NCI-H345 (cell line): ENCODE measurements at places on chromosomes 6 and 20.

DNA sequence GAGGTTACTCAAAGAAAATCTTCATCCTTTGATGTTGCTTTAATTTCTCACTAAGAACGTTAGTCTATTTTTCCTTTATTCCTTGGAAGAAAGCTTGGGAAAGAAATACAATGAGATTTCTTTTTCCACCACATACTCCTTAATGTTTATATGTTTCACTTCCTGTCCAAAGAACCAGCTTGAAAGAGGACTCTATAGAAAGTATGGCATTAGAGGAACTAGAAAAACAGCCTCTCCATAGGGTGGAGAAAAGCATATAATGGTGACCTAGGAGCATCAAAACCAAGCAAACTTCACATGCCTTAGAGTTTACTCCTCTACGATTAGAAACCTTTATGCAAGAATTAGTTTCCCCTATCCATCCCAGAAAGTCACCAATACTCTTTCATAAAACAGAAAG lies 131.1 kb downstream of the OPRM1 start:
- DNase-seq, result no peak

GRCh38 chr6:106591111-106591825 lies 38.0 kb downstream of the RTN4IP1 start:
- no peak for DNase-seq

- DNase-seq, result no peak
Measured at GRCh38 chr6:63804381-63804956, 168.9 kb downstream of the PHF3 start.

DNA sequence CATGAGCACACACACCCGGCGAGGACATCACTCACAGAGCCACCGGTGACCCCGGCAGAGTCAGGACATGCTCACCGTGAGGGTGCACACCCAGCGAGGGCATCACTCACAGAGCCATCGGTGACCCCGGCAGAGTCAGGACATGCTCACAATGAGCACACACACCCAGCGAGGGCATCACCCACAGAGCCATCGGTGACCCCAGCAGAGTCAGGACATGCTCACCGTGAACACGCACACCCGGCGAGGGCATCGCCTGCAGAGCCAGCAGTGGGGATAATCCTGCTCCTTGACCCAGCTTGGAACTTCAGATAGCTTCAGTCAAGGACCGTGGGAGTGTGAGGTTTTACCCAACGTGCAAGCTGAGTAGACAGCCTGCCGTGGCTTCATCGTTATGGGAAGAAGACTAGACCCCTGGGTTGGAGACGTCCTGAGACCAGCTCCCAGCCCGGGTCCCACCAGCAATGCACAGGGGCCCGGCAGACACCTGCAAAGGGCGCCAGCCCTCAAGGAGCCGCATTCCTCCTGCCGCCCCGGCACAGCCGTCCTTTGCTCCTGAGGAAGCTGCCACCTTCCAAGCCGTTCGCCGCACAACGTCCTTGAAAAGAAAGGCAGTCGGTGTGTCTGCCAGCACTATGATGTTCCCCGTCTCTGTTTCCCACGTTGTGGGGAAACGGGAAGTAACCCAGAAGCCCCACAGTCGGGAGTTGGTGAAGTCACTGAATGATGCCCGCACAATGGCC lies 192.3 kb downstream of the DLL1 start:
- no peak for DNase-seq

- no peak for DNase-seq
Measured at GRCh38 chr6:41691426-41692079, 43.9 kb downstream of the TFEB start.

GRCh38 chr6:157173776-157174175 lies 149.5 kb downstream of the TMEM242 start:
- no peak for DNase-seq

- DNase-seq, result no peak
Measured at GRCh38 chr6:24882295-24882694, 53.5 kb downstream of the RIPOR2 start.

GRCh38 chr6:68447112-68447511 lies 188.0 kb upstream of the ADGRB3 start:
- no peak for DNase-seq

- DNase-seq, result no peak
Measured at GRCh38 chr20:18252597-18253451, 35.5 kb upstream of the ZNF133 start.

DNA sequence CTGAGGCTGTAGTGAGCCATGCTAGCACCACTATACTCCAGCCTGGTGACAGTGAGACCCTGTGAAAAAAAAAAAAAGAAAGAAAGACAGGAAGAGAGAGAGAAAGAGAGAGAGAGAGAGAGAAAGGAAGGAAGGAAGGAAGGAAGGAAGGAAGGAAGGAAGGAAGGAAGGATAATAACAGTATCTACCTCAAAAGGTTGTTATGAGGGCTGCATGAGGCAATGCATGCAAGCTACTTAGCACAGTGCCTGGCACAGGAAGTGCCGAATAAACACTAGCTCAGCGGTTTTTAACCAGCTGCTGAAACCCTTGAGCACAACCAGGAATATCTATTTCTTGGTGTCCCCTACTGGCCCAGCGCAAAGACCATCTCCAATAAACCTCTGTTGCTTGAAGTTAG lies 62.3 kb upstream of the TBC1D7 start:
- no peak for DNase-seq

GRCh38 chr6:111468329-111469012 lies 14.5 kb downstream of the REV3L start:
- no peak for DNase-seq

GRCh38 chr20:62778601-62779416 lies 17.5 kb upstream of the MRGBP start:
- no peak for DNase-seq

- DNase-seq, result no peak
Measured at GRCh38 chr6:80280262-80281010, 174.0 kb downstream of the BCKDHB start.

DNA sequence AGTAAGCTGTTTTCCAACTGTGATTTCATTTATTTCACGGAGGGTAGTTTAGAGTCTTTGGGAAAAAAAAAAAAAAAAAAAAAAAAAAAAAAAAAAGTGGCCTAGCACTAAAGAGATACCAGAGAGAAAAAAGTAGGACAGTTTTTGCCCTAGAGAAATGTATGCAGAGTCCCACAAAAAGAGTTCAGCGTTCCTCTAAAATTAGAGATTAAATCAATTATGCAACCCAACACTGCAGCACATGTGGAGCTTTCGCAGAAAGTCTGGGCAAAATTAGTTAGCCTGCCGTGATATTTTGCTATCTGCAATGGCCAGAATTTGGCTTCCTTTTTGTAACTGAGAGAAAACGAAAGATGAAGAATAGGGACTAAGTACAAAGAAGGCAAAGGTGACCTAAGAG lies 309.8 kb downstream of the PKHD1 start:
- no peak for DNase-seq

- DNase-seq, result no peak
Measured at GRCh38 chr6:14466278-14466677, 348.7 kb downstream of the CD83 start.

GRCh38 chr6:71392276-71392675 lies 103.7 kb downstream of the OGFRL1 start:
- DNase-seq, result no peak

- DNase-seq, result no peak
Measured at GRCh38 chr6:158868890-158869825, 50.0 kb upstream of the EZR start.

GRCh38 chr20:63129991-63130657 lies 85.8 kb downstream of the YTHDF1 start:
- DNase-seq, result no peak

DNA sequence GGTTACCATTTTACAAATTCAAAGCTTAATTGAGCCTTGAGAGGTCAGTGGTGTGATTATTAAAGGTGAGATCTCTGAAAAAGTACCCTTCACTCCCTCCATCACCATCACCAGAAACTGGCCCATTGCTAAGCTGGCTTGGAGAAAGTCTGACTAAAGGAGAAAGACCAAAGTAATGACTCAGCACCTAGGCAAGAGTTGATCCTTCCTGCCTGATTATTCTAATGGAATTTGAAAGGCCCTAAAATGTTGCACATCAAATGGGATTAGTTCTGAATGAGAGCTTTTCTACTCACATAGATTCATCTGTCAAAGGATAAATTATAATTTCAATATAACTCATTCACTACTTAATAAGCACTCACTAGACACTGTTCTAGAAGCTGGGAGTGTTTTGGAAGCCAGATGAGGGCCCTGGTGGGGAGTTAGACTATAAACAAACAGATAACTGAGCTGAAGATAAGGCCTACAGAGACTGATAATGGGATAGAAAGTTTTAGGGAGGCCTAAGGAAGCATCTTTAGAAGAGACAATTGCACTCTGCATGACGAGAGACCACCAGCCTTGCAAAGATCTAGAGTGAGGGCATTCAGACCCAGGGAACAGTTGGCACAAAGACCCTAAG lies 366.7 kb downstream of the SYNE1 start:
- no peak for DNase-seq

DNA sequence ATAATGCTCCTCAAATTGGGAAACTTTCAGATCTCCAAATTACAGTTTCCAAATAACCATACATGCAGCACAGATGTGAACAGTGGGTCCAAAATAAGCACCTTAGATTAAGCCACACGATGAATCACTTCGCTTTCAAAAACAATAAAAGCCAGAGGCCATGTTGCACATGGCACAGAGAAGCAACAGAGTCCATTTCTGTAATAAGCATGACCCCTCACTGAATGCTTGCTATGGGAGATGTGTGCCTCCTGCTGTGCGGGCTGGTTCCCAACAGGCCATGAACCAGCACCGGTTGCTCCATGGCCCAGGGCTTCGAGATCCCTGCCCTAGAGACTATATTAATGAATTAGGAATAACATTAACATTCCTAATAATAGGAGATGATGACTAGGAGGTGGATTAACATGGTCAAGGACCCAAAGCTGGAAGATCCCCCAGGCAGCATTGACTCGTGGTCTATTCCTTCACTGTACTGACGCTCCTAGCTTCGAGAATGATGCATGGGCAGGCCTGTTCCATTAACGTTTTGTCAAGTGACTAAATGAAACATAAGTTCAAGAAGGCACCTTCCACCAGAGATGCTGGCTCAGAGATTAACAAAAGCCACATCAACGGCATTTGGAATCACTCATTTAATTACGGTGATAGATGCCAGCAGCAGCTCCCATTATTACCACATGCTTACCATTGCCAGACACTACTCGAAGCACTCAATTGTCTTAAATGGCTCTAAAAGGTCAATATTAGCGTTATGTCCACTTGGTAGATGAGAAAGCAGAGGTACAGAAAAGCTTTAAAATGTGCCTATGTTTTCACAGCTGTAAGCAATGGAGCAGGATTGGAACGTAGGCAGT lies 470.6 kb upstream of the AGPAT4 start:
- no peak for DNase-seq

DNA sequence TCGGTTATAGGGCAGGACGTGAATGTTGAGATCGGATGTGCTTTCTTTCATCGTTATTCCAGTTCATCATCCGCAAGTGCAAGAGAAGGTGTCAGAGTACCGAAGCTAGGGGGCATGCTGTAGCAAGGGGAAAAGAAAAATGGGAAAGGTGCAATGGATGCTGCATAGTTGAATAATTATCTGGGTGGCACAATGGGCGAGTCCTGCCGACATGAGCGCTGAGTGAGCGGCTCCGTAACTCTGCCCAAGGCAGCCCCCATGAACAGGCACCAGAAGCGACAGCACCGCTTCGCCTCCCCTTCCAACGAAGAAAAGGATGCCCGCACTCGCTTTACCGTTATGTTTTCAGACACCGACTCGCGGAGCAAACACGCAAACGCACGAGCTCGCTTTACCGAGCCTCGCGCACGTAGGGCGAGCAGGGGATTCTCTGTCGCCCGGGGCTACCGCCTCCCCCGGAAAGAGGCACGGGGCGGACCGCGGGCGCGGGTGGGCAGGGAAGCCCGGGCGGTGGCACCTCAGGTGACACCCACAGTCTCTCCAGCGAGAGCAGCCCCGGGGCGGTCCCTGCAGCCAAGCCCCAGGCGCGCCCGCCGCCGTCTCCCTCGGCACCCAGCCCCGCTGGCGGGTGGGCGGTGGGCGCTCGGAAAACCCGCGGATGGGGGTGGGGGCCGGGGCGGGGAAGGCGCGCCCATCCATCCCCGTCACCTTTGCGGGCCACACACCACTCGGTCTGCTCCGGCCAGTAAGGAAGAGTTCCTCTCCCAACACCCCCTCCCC lies 654 bp downstream of the WASF1 start:
- peak; percentile 85 for DNase-seq

DNA sequence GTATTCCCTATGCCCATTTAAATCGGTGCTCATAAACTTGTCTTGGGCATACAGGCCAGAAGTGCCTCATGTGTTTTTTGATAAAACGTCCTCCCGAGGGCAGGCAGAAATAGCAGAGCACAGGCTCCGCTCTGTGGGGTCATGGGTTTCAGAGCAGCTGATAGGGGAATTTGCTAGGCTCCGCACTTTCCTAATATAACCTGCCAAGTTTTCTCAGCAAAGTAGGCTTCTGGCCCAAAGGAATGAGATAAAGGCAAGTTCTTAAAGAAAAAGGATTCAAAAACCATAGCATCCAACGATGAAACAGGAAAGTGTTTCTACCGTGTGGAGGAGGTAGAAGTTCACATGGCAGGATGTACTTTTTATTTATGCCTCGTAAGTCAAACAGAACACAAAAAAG lies 69.8 kb upstream of the RALGAPA2 start:
- no peak for DNase-seq

DNA sequence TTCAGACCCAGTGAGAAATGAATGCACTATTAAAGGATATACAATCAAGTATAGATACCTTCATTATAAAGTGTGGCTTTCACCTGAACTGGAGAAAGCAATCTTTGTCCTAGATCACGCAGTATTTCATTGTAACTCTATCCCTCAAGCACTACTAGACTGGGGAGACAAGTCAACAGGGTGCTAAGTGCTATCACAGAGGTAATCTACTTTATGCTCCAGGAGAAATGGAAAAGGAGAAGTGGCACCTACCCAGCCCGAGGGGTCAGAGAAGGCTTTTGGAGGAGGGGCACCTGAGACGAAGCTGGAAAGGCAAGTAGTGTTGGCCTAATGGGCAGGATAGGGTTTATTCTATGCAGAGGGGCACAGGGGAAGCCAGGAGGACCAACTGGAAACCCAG lies 17.1 kb downstream of the ZHX3 start:
- DNase-seq, result peak; percentile 20

DNA sequence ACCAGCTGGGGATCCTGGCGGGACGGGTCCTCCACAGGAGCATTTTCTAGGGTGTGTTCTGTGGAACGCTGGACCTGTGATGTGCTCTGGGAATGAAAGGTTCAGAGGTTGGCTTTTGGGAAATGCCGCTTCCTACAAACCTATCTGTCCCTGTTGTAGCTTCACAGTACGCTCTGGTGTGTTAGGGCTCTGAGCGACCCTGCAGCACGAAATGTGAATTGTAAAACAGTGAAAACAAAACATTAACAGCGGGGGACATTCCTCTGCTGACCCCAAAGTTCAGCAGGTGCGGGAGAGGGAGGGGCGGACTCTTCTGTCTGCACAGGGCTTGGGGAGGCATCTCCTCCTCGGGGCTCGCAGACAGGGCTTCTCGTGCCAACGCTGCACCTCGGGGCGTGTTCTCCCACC lies 155.9 kb downstream of the NRN1 start:
- DNase-seq, result no peak

GRCh38 chr6:118771253-118771652 lies 119.9 kb upstream of the CEP85L start:
- no peak for DNase-seq

GRCh38 chr20:44204156-44204831 lies 6.3 kb downstream of the OSER1 start:
- no peak for DNase-seq

GRCh38 chr20:61350500-61351250 lies 98.6 kb downstream of the CDH4 start:
- no peak for DNase-seq
